ENCODE measurements at places on chromosomes 12 and 14.

- no peak for DNase-seq
These were observed 44.4 kb upstream of the GPR68 start for GRCh38 chr14:91288876-91289275.

DNA sequence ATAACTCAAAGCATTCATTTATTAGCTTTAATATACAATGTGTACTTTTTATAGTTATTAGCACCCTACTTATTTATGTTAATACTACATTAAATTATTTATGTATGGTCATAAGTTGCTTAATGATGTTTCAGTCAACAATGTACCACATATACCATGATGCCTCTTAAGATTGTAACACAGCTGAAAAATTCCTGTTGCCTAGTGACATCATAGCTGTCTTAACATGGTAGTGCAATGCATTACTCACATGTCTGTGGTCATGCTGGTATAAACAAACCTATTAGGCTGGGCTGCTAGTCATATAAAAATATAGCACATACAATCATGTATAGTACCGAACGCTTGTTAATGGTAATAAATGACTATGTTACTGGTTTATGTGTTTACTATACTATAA lies 120.4 kb downstream of the ANO6 start:
- DNase-seq = peak; percentile 57

- DNase-seq = no peak
These were observed 130.8 kb upstream of the KRR1 start for GRCh38 chr12:75642226-75642625.

DNA sequence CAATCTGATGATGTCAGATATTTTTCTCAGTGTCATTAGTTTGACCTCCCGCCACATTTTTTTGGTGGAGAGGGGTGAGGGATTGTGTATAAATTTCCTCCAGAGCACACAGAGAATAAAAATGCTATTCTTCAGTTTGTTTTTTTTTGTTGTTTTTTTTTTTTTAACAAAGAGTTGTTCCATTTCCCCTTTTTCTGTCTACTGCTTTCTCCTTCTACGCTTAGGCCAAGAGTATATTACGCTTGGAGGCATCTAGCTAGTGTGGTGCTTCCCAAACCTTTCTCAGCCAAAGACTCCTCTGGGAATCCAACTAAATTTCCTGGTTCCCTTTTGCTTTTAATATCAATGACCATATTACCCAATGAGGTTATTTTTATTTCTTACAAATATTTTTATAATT lies 465.6 kb downstream of the ZFP36L1 start:
- DNase-seq = no peak

DNA sequence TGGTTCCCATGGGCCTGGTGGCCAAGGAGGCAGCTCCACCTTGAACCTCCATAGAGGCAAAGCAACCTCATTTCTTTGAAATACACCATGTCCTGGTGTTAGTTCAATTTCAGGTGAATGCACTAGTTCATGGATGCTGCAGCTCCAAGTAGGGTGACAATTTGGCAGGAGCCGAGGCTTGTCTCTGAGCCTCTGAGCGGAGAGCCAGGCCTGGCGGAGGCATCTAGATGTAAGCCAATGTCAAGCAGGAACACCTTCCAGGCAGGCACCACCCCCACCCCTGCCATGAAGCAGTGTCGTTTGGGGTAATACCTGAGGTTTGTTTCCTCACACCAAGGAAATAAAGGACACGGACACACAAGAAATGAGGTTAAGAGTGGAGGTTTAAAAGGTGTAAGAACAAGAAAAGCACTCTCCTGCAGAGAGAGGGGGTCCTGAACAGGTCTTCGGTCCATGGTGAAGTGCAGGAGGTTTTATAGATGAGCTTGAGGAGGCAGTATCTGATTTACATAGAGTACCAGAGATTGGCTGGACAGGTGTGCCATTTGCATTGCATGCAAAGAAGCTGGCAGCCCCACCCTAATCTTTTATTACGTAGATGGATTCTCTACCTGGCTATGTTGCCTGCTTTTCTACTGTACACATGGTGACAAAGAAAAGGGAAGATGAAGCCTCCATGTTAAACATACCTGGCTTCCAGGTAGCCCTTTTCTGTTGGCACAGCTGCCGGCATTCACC lies 60.3 kb downstream of the RIN3 start:
- no peak for DNase-seq

- no peak for DNase-seq
These were observed 588 bp upstream of the TWF1 start for GRCh38 chr12:43806737-43807072.

DNA sequence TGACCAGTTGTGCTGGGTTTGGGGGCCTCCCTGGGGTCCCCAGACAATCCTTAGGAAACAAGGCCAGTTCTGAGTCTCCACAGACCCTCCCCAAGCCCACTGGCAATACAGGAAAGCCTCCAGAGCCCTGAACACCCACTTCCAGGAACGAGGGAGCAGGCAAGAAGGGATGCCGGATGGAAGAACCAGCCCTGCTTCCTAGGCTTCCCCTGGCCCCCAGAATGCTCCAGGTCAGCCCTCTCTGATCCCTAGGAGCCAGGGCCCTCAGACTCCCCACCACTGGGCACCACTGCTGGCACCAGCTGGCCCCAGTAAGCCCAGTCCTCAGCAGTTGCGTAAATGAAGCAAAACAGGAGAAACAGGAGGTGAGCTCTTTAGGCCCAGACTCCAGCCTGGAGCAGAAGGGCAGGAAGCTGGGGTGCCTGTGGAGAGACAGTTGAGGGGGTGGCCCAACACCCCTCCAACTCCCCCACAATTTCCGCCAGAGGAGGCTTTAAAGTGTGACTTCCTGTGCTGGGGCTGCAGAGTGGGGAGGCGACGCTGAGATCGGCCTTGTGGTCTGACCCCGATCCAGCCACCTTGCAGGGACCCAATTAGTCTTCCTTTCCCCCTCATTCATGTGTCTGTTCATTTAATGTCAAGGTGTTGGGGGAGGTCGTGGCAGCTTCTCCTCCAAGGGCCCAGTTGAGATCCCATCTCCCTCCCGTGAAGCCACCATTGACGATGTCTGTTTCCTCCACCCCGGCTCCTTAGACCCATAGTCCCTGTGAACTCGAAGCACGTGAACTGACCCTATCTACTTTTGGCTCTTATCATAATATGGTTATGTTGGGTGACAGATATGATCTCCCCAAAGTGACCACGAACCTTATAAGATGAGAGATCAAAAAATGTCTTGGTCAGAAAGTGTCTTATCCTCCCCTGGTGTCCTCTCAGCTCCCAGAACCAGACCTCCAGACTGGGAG lies 4.7 kb downstream of the TNFRSF1A start:
- no peak for DNase-seq

DNA sequence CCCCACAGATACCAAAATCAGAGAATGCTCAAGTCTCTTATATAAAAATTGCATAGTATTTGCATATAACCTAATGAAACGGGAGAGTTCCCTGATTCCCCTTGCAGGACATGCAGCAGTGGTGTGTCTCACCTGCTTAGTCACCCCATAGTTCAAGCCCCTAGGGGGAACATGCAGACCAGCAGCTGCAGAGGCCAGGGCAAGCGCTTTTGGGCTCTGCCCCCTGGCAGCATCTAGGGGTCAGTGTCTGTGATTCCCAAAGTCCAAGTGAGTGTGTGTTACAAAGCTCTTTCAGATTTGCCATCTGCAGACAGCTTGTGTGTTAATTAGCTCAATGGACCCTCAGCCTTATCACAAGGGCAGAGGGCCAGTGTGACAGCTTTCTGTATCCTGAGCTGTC lies 110.1 kb downstream of the DNAI7 start:
- DNase-seq = no peak

DNA sequence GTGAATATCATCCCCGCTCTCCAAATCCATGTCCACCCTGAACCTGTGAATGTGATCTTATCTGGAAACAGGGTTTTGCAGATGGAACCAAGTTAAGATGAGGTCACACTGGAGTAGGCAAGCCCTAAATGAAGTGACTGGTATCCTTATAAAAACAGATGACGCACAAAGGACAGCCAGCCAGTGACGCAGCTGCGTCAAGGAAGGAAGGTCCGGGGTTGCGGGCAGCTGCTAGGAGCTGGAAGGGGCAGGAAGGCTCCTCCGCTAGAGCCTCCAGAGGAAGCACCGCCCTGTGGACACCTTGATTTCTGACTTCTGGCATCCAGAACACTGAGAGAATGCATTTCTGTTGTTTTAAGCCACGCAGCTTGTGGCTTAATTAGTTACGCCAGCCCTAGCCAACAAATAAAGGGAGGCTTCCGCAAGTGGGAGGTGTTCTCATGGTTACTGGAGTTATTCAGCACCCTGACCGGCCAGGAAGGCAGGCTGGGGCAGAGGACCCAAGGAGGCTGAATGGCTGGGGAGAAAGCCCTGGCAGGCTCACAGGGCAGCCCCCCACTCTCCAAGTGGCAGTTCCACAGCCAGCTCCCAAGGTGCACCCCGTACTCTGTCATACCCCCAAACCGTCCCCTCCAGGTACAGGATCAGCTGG lies 127.6 kb upstream of the NCOR2 start:
- DNase-seq = peak; percentile 60
